ENCODE measurements at places on chromosomes 3 and 15.
A peak's percentile ranks its signal among the peaks of the same experiment; 100 is the strongest.

GRCh38 chr3:152754303-152754702, 80.6 kb upstream of the P2RY1 start:
- no peak for DNase-seq

GRCh38 chr3:16118396-16118795, 56.1 kb upstream of the GALNT15 start:
- DNase-seq = no peak

- DNase-seq = no peak
These were observed 108.7 kb downstream of the MYO9A start for GRCh38 chr15:72009222-72009621.

GRCh38 chr3:111454551-111454950, 87.4 kb upstream of the CD96 start:
- no peak for DNase-seq

DNA sequence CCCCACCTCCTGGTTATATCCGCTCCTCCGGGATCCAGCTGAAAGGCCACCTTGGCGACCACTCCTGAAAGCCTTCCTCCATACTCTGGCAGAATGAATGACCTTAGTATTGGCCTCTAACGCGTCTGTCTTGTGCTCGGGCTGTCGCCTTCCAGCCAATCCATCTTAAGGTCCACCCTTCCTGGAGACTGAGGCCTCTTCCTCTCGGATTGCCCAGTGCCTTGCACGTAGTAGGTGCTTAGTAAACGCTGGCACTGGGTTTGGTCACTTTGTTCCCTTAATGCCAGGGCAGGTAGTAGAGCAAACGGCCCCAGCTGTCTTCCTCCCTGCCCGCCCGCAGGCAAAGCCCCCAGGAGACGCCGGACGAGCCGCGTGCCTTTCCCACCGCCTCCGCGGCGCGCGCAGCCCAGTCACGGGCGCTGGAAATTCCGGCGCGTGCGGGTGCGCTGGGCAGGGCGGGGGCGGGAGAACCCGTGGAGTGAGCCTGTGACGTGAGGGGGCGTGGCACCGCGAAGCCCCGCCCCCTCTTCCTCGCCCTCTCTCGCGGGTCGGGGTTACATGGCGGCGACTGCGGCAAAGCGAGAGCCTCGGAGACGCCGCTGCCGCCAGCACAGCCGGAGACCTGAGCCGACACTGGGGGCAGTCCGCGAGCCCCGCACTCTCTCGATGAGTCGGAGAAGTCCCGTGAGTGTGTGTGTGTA, at the start of gene MAPK6:
Gene MAPK6, plus strand, starts transcription at position 527 of the 701 bp plus-strand sequence. CDS start 27,242 bp downstream, outside the sequence.
- peak; percentile 96 for DNase-seq

GRCh38 chr3:52055537-52056351, 627 bp downstream of the DUSP7 start:
- DNase-seq = peak; percentile 39

DNA sequence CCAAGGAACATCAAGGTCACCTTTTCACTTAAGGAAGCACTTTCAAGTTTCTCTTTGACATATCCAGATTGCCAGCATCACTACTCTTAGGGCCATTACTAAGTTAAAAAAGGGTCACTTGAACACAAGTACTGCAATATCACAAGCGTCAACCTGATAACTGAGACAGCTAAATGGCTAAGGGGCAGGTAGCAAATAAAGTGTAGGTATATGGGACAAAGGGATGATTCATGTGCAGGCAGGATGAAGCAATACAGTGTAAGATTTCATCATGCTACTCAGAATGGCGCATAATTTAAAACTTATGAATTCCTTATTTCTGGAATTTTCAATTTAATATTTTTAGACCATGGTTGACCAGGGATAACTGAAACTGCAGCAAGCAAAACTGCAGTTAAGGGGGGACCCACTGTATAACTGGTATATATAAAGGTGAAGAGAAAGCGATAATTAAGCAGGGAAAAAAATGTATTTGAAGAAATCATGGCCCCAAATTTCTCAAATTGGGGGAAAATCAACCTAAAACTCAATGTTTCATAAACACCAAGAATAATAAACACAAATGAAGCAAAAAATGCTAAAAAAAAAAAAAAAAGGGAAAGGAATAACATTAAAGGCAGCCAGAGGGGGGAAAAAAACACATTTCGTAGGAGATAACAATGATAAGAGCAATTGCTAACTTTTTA, 13.1 kb downstream of the CCR1 start:
- DNase-seq = no peak

DNA sequence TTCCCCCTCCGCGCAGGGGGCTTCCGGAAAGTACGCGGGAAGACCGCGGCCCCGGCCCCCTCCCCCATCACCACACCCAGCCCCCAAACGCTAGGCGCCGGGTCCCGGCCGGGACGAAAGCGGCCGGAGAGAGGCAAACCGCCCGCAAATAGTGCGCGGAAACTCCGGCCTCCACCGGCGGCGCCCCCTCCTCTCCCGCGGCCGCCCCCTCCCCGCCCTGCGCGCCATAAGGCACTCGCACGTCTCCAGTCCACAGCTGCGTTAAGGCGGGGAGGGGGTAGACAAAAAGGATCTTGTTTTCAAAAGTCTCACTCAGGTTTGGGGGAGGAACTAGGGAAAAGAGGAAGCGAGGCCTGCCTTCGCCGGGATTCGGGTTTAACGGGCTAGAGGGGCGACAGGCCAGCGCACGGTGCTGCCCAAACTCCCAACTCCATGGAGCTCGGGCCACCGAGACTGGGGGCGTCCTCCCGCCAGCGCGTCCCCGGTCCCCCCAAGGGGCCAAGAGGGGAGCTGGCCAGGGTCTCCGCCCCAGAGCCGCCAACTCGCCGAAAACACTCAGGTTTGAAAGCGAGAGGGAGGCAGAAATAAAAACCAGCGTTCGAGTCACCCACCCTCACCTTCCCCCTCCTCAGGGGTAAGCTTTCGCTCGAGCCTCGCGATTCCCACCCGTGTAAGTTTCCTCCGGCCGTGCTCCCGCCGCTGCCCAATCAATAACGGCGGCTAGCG, 1.8 kb downstream of the ANP32A start:
- DNase-seq = peak; percentile 70

- peak; percentile 49 for DNase-seq
These were observed 132.6 kb upstream of the COL8A1 start for GRCh38 chr3:99505646-99506269.

- no peak for DNase-seq
These were observed 138.3 kb upstream of the TPM1 start for GRCh38 chr15:62904041-62904910.

DNA sequence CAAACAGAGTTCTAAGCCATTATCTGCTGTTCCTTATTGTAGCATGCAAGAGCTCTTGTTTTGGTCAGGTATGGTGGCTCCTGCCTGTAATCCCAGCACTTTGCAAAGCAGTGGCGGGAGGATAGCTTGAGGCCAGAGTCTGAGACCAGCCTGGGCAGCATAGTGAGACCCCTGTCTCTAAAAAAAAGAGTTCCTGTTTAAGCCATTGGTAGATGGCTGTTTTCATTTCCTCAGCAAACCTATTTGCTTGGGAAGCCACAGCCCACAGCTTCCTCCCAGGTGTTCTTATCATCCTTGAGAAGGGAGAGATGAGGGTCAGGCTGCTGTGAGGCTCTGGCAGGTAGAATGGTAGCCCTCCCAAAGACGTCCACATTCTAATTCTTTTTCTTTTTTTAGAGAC, 24.4 kb upstream of the FAM81A start:
- no peak for DNase-seq

DNA sequence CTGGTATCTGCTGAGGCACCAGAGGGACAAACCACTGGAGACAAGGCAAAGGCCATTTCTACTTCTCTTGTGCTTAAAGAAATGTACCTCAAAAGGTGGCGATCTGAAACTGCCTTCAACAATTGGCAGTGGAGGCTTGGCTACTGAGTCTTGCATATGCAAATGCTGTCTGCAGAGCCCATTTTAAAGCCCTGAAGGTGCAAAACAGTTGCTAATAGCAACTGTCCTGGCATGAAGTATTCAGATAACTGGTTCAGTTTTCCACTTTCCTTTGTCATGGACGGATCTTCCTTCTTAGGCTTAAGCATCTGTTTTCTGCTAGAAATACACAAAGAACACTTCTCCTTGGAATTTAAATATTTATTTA, 71.4 kb upstream of the PSMD6 start:
- DNase-seq = no peak

GRCh38 chr3:33718595-33718907, 497 bp upstream of the CLASP2 start:
- DNase-seq = no peak

DNA sequence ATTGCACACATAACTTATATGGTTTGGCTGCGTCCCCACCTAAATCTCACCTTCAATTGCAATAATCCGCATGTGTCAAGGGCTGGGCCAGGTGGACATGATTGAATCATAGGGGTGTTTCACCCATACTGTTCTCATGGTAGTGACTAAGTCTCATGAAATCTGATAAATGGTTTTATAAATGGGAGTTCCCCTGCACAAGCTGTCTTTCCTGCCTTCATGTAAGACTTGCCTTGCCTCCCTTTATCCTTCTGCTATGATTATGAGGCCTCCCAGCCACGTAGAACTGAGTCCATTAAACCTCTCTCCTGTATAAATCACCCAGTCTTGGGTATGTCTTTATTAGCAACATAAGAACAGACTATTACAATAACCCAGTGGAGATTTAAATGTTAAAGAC, 653.9 kb downstream of the ROBO1 start:
- no peak for DNase-seq

- no peak for DNase-seq
These were observed 255.9 kb upstream of the CMC1 start for GRCh38 chr3:27985369-27986035.

GRCh38 chr3:185815391-185816282, 9.2 kb downstream of the IGF2BP2 start:
- DNase-seq = no peak

DNA sequence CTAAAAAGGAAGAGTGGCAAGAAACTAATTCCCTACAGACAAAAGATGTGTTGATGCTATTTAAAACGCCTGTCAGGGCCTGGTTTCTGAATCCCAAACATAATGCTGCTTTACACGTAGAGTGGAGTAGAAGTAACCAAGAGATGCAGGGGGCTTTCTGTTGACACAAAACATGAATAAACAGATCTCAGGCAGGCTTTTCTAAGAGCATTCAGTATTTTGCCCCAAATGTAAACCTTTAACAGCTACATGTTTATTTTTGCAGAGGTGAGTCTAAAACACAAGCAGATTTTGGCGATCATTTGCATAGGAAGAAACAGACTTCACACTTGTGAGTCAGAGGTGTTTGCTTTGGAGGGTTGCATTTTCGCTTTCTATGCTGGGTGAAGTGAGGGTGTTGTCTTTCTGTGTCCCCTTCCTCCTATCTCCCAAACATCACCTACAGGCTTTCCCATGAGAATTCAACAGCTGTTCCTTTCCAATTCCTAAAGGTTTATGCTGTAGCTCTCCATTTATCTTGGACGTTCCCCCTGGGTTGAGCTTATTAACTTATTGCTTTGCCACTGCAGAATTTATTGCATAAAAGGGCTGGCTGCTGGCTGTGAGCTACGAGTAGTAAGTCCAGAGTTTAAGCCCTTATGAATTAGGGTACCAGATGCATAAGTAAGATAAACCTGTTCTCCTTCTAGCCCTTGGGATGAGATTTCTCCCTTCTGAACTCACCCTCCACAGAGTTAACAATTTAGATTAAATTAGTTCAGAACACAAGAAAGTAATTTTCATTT, 156.7 kb downstream of the DIPK2A start:
- DNase-seq = no peak

DNA sequence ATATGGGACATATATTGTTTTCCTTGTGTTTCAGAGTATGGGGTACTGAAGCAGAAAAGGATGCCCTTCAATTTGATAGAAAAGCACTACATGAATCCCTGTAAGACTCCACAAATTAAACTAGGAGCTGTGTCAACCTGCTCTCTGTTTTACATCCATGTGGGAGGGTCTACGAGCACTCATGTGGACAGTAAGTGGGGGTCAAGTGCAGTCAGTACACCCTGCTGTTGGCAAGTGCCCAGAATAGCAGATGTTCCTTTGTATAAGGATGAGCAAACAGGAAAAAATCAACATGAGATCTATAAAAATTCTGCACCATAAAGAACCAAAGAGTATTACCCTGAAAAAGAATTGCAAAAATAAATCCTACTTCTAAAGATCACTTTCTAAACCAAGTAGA, 659.9 kb downstream of the SI start:
- no peak for DNase-seq

DNA sequence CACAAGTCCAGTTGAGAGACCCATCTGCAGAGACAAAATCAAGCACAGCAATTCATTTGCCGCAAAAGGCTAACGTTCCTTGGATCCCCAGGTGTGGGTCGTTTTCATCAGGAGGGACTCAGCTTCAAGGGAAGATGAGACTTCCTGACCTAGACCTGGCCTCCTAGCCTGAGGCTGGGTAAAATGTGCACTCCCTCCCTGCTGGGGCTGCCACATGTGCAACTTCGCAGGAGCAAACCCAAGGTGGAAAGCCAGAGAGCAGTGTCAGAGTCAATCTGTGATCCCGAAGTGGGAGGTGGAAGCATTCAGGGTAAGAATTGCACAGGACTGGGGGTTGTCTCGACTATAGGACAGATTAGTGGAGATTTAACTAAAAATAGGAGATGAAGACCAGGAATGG, 164.7 kb upstream of the UMPS start:
- DNase-seq = no peak

DNA sequence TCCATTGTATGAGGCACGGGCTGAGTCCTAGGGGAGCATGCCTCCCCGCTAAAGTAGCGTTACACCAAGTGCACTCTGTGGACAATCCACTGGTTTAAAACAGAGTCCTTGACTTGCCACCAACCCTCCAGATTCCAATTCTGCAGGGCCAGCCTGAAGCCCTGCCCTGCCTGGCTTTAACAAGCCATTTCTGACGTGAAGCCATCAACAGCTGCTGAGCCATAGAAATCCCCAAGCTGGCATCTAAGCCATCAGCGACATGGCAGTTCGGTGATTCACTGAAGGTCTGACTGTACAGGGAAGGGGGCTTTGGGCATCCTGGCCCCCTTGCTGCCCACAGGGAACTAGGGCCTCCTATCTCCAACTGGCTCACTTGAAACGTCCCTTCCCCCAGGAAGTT, 265.7 kb downstream of the UACA start:
- no peak for DNase-seq

GRCh38 chr15:36005542-36005941, 459.6 kb upstream of the DPH6 start:
- DNase-seq = no peak

GRCh38 chr3:193129607-193130006, 111.4 kb upstream of the PLAAT1 start:
- DNase-seq = no peak

DNA sequence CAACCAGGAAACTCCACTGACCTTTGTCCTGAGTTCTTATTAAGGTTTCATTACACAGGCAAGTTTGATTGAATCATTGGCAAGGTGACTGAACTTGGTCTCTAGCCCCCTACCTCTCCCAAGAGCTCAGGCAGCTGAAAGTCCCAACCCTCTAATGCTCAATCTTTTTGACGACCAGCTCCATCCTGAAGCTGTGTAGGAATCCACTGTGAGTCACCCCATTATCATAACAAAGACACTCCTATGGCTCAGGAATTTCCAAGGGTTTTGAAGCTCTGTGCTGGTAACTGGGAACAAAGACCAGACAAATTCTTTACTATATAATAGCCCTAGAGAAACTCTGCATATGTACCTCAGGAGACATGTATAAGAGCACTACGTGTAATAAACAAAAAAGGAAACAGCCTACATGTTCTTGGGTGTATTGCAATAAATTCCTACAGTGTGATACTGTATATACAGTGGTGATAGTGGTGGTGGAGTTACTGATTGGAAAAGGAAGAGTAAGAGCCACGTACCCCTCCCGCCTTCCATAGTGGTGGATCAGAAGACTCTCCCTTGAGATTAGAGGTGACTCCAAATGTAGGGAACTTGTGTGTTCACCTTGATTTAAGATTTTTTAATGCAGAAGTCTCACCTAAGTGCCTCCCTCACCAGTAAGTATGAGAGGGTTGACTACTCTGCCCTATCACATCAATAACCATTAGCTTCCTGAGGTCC, 116.6 kb downstream of the ST8SIA2 start:
- no peak for DNase-seq

Data from stimulated activated effector memory CD8-positive, alpha-beta T cell treated with anti-CD3 and anti-CD28 coated beads, Interleukin-12 subunit alpha, Interleukin-12 subunit beta, amount 100 ng/mL, for 72 hours (primary cell).